Naive B cell (primary cell): ENCODE measurements at places on chromosomes 7 and 10.

- DNase-seq = no peak
Measured at GRCh38 chr10:124105594-124105993, 12.2 kb upstream of the CHST15 start.

GRCh38 chr7:25726781-25727311 is 425.2 kb upstream of the NFE2L3 start:
- DNase-seq = no peak

DNA sequence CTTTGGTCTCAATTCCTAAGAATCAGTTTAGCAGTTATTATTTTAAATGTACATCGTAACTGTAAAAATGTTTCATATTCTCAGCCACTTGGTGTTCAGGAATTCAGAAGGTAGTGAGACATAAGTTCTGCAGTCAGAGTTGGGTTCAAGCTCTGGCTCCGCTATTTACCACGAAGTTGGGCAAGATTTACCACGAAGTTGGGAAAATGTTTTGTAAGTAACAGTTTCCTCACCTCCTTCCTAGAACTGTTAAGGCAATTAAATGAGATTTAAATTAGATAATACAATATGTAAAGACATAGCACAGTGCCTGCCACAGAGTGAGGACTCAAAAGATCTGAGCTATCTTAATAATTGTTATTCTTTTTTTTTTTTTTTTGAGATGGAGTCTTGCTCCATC is 16.3 kb upstream of the ABLIM1 start:
- no peak for DNase-seq

DNA sequence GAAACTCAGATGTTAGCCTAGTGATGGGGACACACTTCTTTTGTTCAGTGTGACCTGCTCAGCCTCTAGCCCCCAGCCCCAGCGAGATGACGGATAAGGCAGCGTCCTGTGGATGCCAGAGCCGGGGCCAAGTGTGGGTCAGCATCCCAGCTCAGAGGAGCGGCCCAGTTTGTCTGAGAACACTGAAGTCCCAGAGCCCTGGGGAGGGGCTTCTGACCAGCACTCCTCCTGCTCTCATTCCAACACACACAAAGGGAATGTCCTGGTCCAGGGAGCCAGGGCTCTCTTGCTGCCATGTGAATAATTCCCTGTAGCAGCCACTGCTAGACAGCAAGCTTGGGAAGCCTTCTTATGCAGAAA is 4.5 kb upstream of the ATP6V0E2 start:
- no peak for DNase-seq

- DNase-seq = peak; percentile 48
Measured at GRCh38 chr7:73707045-73707631, 12.3 kb downstream of the STX1A start.

- peak; percentile 67 for DNase-seq
Measured at GRCh38 chr10:119700321-119700954, 25.4 kb upstream of the INPP5F start.

GRCh38 chr10:86284355-86285105 is 82.1 kb downstream of the GRID1 start:
- DNase-seq = no peak

DNA sequence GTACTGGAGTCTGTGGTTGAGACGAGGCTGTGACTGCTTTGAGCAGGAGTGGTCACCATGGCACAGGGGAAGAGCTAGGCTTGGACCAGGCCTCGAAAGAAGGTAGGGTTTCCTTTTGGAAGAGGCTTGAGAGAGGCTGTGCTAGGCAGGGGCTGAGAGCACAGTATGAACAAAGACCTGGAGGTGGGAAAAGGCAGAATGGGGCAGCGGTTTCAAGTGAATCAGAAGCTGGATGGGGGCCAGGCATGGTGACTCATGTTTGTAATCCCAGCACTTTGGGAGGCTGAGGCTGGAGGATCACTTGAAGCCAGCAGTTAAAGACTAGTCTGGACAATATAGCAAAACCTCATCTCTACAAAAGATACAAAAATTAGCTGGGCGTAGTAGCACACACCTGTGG is 65.9 kb downstream of the CLIP2 start:
- DNase-seq = no peak

- DNase-seq = no peak
Measured at GRCh38 chr7:72058579-72058978, 353.6 kb downstream of the CALN1 start.

GRCh38 chr7:146319629-146320028 is 203.0 kb downstream of the CNTNAP2 start:
- no peak for DNase-seq

GRCh38 chr10:109837384-109837783 is 85.9 kb downstream of the XPNPEP1 start:
- DNase-seq = no peak

GRCh38 chr7:106448992-106449859 is 164.4 kb upstream of the NAMPT start:
- no peak for DNase-seq

GRCh38 chr7:2170576-2171521 is 61.9 kb downstream of the MAD1L1 start:
- no peak for DNase-seq

DNA sequence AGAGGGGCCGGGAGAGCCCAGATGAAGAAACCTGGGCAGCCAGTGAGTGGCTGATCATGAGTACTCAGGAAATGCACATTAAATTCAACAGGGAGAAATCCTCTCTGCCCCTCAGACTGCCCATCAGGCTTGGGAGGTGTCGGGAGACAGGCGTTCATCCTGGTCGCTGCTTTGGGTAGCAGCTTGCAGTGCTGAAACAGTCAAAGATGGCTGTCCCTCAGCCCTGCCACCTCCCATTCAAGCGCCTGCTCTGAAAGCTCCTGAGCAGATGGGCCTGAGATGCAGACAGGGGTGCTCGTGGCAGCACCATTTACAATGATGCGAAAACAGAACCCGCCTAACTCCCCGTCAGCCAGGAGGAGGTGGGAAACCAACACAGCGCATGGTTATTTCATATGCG is 3.6 kb upstream of the JAKMIP3 start:
- no peak for DNase-seq
